ENCODE measurements at places on chromosomes 12 and 14.
A peak's percentile ranks its signal among the peaks of the same experiment; 100 is the strongest.

DNA sequence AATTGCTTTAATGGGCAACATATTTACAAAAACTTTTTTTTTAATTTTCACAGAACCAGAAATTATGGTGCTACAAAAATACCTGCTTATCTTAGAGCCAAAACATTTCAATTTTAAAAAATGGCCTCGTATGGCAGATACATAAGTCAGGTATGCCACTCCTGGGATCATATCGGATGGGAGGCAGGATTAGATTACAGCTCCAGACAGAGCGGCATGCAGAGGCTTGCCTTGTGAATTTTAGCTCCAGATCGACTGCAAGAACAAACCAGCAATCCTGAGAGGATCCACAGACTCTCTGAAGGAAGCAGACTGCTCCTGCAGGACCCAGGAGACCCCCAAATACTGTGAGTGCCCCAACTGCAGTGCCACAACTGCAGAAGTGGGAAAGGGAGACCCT is 169.3 kb upstream of the AMIGO2 start:
- DNase-seq = no peak

- DNase-seq = peak; percentile 47
These were observed 12.5 kb downstream of the EGLN3 start for GRCh38 chr14:33938131-33938949.

DNA sequence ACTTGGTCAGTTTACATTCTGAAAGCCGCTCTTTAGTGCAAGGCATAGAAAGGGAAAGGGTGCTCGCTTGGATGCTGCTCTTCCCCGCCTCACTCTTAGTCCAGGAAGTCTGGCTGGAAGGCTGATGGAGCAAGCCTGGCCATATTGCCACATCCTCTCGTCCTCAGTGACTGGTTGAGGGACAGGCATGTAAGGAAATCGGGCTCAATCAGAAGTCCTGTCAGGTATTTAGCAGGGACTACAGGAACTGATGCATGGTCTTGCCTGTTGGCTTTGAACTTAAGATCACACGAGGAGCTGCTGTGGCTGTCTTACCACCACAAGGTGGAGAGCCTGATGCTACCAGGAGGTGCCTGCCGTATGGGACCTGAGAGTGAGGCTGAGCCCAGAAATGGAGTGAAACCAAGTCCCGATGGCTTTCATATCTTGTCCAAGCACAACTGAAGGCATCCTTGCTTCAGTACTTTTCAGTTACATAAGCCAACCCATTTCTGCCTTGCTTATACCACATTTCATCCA is 10.7 kb upstream of the C12orf75 start:
- DNase-seq = no peak

GRCh38 chr14:52314595-52315354 is 663 bp downstream of the PTGER2 start:
- DNase-seq = peak; percentile 48

DNA sequence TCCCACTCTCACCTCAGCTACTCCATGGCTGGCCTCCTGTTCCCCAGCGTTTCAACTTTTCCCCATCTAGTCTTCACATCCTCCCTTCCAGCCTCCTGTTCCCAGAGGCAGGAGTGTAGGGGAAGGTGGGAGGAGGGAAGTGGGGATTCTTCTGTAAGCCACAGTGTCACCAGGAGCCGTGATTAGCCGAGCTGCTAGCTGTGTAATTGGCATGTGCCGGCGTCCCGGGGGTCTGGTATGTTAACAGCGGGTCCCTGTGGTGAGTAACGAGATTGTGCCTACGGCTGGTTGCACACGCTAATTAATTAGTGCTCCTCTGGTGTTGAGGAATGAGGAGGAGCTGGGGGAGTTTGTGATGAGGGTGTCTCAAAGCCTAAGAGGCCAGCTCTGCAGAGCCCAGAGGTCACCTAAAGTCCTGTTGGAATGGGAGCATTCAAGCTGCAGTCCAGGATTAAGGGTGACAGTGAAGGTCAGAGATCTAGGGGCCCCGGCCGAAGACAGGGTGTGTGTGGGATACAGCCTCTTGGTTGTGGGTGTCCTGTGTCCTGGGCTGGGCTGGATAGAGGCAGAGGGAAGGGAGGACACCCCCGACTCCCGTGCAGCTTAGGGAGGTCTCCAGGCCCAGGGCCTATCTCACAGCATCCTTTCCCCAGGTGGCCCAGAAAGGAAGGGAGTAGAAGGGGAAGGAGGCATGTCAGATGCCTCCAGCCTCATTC is 10.0 kb upstream of the CALCOCO1 start:
- no peak for DNase-seq

- no peak for DNase-seq
These were observed 12.4 kb downstream of the CBLN3 start for GRCh38 chr14:24416932-24417619.

DNA sequence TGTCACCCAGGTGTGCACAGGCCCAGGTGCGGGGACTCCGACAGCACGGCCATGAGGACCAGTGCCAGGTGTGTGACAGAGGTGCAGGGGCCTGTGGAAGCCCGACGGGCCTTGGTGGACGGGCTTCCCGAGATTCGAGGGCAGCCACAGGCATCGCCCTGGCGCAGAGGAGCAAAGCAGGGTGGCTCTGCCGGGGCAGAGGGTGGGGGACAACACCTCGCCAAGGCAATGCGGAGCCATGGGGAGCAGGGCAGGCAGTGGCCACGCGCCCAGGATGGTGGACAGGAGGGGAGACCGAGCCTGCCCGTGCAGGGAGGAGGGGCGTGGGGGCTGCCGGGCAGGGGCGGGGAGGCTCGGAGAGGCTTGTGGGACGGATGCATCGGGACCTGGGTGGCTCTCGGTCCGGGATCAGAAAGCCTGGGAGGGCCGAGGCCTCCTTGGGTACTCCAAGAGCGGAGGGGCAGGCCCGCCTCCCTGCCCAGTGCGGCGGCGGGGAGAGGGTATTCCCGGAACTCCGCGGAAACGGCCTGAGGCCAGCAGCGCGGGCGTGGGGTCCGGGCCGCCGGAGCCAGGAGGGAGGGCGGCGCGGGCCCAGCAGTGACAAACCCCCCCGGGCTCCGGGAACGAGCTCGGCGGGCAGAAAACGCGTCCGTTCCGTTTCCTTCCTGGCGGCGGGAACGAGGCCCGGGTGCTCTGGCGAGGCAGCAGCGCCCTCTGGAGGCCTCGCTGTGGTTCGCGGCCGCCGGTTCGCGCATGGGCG is 1.6 kb downstream of the TMEM121 start:
- DNase-seq = peak; percentile 75

DNA sequence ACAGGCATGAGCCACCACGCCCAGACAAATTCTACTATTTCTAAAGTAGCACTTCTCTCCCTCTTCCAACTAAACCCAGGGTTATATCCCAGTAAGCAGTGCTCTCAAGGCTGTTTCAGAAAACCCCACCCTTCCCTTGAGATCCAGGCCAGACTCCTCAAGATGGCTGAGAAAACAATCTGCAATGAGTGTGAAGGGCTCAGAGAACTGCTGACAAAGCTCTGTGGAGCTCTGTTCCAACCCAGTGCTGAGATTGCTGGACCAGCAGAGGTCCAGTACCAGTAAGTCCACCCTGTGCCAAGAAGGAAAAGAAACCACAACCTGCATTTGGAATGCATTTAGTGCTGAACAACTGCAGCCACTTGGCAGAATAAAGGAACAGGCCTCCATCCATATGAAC is 3.7 kb upstream of the IFFO1 start:
- no peak for DNase-seq

GRCh38 chr12:92210071-92210470 is 64.4 kb upstream of the BTG1 start:
- no peak for DNase-seq

DNA sequence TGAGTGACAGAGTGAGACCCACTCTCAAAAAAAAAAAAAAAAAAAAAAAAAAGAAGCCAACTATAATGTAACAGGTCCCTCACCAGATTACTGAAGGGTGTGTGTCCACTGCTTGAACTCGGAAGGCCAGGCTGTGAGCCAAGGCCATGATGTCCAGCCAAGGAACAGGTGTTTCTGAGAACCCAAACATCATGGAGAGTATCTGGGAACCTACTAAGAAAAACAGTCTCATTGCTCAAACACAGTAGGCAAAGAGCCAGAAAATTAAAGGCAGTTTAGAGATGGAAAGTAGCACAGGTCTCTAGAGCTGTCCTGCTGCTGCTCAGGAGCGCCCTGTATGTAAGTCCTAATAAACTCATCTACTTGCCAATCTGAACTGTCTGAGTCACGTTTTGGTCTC is 12.5 kb upstream of the MAP4K5 start:
- no peak for DNase-seq

DNA sequence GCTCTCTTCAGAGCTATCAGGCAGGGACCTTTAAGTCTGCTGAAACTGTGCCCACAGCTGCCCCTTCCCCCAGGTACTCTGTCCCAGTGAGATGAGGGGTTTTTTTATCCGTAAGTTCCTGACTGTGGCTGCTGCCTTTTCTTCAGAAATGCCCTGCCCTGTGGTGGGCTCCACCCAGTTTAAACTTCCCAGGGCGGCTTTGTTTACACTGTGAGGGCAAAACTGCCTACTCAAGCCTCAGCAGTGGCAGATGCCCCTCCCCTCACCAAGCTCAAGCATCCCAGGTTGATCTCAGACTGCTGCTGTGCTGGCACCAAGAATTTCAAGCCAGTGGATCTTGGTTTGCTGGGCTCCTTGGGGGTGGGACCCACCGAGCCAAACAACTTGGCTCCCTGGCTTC is 46.9 kb upstream of the SLC16A7 start:
- DNase-seq = no peak

Measured in WTC11 (cell line).